ENCODE measurements at places on chromosomes 11 and 22. TPM values are rescaled to one million over a fixed set of nuclear protein-coding genes. Genes with fewer than 3 reads are reported as not detected.

- DNase-seq = no peak
These were observed 25.4 kb downstream of the TENM4 start for GRCh38 chr11:79415411-79415810.

DNA sequence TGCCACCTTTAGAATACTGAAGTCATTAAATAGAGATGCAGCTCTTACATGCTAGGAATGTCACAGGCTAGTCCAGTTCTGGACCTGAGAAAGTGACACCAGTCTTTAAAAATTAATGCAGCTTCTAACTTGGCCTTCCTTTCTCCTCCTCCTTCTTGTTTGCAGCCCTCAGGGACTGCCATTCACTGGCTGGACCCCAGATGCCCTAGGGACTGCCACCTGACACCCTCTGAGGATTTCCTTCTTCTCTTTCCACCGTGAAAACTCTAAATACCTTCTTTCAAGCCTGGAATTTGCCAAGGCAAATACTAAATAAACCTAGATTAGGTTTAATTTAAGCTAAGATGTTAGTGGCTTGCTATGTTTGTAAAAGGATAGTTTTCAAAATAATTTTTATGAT lies 78.4 kb downstream of the MUC15 start:
- DNase-seq = peak; percentile 8

GRCh38 chr11:106379265-106379664 lies 301.8 kb downstream of the AASDHPPT start:
- DNase-seq = no peak

- no peak for DNase-seq
These were observed 46.5 kb downstream of the NEU3 start for GRCh38 chr11:75035256-75035655.

- peak; percentile 55 for DNase-seq
These were observed 78.7 kb upstream of the GRAMD1B start for GRCh38 chr11:123351375-123351774.

DNA sequence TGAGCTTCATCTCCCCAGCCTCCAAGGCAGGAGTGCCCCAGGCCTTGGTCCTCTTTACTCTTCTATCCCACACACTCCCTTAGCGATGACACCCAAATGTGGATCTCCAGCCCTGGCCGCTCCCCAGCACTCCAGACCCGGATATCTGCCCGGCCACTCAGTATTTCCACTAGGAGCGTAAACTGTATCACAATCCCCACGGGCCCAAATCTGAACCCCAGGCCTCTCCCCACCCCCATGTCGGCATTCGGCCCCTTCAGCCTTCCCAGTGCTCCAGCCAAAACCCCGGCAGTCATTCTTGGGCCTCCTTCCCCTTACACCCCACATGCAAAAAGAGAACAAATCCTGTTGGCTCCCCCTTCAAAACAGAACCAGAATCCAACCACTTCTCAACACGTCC lies 20.8 kb downstream of the WNT11 start:
- no peak for DNase-seq

DNA sequence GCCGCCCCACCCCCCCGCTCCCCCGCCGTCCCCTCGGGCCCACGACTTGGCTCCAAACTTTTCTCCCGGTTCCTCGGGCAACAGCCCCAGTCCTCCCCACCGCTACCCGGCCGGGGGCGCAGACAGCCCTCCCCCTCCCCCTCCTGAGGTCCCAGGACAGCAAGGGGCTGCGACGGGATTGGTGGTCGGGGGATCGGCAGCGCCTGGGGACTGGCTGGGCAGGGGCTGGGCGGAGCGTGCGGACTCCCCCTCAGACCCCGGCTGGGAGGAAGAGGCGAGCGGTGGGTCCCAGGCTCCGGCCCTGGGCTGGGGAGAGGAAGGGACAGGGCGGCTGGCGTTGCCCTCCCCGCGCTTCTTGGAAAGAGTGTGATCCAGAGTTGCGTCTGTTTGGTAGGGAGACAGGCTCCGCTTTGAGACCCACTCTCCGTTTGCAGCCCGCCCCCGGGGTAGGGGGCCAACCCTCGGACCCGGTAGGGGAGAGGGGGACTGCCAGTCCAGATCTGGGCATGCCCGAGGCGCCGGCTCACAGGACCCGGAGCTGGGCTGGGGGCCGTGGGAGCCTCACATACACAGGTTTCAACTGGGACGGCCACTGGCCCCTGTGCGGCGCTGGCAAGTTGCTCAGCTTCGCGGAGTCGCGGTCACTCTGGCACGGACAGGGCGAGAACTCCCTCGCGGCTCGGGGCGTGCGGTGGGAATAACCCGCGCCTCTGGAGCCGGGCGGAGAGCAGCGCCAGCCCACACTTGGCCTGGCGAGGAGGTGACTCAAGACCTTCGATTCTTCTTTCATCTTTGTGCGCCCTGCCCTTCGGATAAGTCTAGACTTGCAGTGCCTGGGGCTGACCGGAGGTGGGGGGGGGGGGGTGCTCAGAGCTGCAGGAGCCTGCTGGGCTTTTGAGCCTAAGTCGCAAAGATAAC lies 999 bp downstream of the TSKU start:
- DNase-seq = peak; percentile 94

The PRAME gene
- total RNA-seq = not detected

The BTG4 gene
- 0.31 TPM for total RNA-seq

DNA sequence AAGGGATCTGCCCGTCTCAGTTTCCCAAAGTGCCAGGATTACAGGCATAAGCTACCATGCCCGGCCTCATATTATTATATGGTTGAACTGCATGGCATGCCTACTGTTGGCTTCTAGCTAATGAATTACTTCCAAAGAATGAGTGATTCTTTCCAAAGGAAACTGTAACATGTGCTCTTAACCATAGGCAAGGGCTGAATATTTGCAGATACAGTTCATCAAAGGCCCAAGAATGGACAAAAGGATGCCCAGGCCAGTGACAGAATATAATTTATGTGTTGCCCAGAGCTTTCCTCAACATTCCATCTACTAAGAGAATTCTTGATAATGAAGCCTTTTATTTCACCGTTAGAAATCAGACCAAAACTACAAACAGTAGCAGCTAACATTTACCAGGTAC lies 27.0 kb upstream of the CCDC89 start:
- DNase-seq = no peak

The TRMT112 gene
- 298 TPM for total RNA-seq

DNA sequence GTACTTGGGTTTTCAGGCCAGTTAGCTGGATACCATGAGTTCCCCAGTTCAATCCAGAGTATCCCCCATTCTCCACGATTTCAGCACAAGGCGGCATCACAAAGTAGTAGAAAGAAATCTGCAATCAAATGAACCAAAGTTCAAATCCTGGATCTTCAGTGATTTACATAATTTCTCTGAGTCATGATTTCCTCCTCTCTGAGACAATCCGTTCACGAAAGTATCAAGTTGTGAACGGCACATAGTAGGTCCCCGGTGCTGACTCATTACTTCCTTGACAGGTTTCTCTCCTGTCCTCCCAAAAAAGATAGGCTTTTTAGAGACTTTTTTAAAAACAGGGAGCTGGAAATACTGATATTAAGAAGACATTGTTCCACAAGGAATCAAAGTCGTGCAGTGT lies 69.1 kb upstream of the AKIP1 start:
- no peak for DNase-seq

The UCP2 gene
- total RNA-seq = 76.9 TPM

DNA sequence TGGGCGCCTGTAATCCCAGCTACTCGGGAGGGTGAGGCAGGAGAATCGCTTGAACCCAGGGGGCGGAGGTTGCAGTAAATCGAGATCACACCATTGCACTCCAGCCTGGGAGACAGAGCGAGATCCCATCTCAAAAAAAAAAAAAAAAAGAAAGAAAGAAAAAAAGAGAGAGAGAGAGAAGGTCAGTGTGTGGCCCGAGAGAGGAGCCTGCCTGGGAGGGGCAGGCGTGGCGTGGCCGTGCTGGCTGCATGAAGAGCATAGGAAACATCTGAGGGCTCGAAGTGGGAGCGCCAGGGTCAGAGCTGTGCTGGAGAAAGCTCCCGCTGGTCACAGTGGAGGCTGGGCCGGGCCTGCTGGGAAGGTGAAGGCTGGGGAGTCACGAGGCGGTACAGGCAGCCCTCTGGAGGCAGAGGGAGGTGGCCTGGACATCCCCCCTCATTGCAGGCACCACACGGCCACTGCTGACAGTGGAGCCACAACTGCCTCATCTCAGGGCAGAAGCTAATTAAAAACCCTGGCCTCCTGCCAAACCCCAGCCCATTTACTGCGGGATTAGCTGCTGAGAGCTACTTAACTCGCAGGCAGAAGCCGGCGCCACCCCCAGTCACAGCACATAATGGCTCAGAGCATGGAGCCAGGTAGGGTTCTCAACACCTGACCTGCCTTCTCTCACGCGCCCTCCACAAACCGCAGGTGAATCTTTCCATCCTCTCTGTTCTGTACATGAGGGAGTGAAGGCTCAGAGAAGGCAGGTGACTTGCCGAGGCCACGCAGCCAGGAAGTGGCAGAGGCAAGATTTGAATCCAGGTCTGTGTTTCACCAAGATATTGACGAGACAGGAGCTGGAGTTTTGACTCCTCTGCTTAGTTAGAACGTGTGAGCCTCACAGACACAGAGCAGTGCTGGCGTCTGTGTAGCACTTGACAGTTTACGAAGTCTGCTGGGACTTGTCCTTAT lies 32.6 kb downstream of the NFAM1 start:
- peak; percentile 54 for DNase-seq

- no peak for DNase-seq
These were observed 33.8 kb upstream of the MUC5AC start for GRCh38 chr11:1123970-1124369.

DNA sequence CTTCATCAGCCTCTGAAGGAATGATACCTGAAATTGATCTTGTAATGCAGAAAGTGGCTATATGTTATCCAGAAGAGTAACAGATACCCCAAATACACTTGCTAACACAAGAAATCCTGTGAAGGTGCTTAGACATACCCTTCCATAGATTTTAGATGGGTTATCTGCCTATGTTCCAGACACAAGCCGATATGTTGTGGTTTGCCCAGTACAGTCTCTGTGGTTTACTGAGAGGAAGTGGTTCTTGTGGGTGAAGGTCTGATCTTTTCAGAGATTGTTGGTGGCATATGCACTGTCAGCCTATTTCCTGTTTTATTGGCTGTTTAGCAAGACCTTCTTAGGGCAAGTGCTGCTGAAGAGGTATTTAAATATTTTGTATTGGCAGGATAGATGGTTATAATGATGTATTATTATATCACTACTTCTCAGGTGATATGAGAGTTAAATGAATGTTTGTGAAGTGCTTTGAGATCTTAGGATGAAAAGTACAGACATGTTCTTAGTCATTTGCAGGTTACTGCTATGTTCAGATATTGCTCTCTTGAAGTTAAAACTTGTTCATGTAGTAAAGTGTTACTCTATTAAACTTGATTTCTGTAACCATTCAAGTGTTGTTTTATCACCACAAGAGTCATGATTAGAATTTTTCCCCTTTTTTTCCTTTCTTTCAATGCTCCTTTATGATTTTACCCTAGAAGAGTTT lies 8.2 kb downstream of the ARHGEF12 start:
- no peak for DNase-seq

DNA sequence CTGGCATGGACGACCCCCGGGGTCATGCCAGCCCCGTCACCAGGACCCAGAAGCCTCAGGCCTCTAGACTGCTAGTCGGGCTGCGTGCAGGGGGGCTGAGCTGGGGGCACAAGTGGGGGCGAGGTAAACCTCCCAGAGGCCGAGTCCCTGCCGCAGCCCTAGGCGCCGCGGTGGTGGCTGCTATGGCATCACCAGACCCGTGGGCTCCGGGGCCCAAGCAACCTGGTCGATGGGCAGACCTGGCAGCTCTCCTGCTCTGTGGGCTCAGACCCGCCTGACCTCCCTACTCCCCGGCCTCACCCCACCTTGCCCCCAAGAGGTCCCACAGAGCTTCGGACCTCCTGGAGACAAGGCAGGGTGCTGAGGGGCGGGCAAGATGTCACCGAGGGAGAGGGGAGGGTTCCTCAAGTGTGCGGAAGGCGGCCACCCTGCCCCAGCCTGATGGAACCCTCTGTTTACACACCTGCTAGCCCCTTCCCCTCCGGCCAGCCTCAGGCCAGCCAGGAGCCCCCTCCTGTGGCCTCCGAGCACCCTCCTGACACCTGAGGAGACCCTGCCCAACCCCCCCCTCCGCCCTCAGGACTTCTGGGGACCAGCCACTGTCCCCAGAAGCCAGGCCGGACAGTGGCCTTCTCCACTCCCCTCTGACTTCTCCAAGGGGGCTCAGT lies 9.4 kb downstream of the IGF2 start:
- DNase-seq = no peak

The ARHGEF17 gene
- total RNA-seq = 11.0 TPM

DNA sequence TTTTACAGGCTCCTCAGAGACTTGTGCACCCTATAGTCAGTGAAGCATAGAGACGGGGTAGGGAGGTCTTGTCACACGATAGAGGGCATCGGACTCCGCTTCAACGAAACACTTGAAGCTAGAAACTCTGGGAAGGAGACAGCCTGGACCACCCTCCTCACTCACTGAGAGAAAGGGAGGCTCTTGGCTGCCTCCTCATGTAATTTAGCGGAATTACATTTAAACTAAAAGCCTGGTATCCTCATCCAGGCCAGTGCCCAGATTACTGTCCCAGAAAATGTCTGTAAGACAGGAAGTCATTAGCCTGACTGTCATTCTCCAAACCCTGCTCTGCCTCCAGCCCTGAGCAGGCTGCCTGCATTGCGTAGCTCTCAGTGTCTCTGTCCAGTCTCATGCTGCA lies 36.0 kb downstream of the TTLL1 start:
- peak; percentile 76 for DNase-seq

GRCh38 chr11:132685174-132685611 lies 847.1 kb downstream of the OPCML start:
- no peak for DNase-seq

DNA sequence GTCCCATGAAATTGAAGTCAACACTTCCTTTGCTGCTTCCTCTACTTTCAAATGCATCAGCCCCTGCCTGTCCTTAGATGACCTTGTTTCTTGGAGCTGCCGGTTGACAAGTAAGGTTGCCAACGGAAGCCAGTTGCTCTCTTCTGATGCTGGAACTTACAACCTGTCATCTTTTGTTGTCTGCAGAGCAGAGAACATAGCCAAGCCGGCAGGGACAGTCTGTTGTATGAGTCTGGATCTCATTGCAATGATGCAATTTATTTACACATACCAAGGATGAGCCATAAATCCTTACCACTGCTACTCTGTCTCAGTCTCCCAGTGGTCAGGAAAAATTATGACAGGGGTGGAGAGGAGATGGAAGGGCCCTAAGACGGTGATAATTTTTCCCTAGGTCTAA lies 151.4 kb downstream of the BLID start:
- DNase-seq = no peak

GRCh38 chr11:36463781-36464180 lies 46.3 kb downstream of the TRAF6 start:
- peak; percentile 16 for DNase-seq

DNA sequence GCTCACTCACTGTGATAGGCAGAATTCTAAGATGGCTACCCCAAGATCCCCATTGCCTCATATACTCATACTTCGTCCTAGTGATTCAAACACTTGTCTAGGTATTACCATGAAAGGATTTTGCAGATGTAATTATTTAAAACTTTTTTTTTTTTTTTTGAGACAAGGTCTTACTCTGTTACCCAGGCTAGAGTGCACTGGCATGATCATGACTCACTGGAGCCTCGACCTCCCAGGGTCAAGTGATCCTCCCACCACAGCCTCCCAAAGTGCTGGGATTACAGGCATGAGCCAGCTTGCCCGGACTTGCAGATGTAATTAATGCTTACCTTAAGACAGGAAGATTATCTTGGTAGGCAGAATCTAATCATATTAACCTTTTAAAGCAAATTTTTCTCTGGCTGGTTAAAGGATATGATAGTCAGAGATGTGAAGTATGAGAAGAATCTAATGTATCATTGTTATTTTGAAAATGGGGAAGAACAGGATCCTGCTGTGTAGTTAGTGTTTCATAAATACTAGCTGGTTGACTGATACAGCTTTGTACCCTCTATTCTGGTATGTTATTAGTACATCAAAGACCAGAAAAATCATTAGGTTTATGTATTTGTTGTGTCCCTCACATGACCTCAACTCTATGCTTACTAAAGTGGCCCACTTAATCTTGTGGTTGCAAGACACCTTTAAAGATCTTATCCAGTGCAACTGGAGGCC lies 35.5 kb downstream of the C2CD3 start:
- DNase-seq = no peak
